ENCODE measurements at places on chromosomes 4 and X.
A peak's percentile ranks its signal among the peaks of the same experiment; 100 is the strongest.

- no peak for DNase-seq
Measured at GRCh38 chr4:186205156-186205555, 13.8 kb downstream of the CYP4V2 start.

GRCh38 chr4:98604723-98605122 lies 53.7 kb downstream of the TSPAN5 start:
- DNase-seq: no peak

GRCh38 chr4:138367942-138368341 lies 125.8 kb upstream of the SLC7A11 start:
- DNase-seq: no peak

- DNase-seq: no peak
Measured at GRCh38 chr4:61505773-61506685, 305.9 kb downstream of the ADGRL3 start.

GRCh38 chr4:78949735-78950134 lies 10.5 kb upstream of the PAQR3 start:
- no peak for DNase-seq

- no peak for DNase-seq
Measured at GRCh38 chr4:121690001-121690400, 6.8 kb downstream of the ANXA5 start.

GRCh38 chr4:82780752-82781231 lies 17.8 kb downstream of the SCD5 start:
- peak; percentile 23 for DNase-seq

- DNase-seq: no peak
Measured at GRCh38 chrX:153161952-153162351, 17.1 kb upstream of the MAGEA1 start.

- DNase-seq: no peak
Measured at GRCh38 chr4:144169211-144169610, 28.7 kb upstream of the GYPA start.

GRCh38 chrX:91435395-91435794 lies 756 bp downstream of the PABPC5 start:
- no peak for DNase-seq

DNA sequence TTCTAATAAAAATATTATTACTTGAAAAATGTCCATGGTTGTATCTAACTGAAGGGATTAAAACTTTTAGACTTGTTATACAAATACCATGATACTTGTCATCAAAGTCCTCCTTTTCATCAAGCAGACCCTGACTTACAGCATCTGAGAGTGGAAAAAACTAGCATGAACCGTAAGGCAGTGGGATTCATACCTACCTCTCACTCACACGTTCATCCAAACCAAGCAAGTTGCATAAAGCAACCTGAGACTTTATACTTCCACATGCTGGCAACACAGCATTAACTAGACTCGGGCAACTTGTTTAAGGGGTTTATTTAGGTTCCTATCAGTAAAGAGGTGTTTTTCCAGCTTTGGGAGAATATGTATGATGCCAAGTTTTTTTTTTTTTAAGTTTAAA lies 22.6 kb upstream of the TLR7 start:
- DNase-seq: no peak

- DNase-seq: no peak
Measured at GRCh38 chr4:88719381-88719780, 21.8 kb upstream of the NAP1L5 start.

DNA sequence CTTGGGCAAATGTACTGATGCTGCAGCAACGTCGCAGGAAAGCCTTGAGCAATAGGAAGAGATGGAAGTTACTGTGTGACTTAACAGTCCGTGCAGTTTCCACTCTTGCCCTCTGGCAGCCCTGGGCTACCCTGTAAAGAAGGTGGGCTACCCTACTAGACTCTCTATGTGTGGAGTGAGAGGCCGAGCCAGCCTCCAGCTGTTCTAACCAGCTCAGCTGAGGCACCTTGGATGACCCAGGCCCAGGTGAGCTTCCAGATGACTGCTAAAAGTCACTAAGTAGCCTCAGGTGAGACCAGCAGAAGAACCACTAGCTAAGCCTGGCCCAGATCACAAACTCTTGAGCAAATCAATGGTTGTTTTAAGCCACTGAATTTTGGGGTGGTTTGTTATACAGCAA lies 34.9 kb upstream of the PPP2R2C start:
- DNase-seq: no peak

GRCh38 chr4:106316773-106317409 lies 541 bp downstream of the AIMP1 start:
- no peak for DNase-seq

DNA sequence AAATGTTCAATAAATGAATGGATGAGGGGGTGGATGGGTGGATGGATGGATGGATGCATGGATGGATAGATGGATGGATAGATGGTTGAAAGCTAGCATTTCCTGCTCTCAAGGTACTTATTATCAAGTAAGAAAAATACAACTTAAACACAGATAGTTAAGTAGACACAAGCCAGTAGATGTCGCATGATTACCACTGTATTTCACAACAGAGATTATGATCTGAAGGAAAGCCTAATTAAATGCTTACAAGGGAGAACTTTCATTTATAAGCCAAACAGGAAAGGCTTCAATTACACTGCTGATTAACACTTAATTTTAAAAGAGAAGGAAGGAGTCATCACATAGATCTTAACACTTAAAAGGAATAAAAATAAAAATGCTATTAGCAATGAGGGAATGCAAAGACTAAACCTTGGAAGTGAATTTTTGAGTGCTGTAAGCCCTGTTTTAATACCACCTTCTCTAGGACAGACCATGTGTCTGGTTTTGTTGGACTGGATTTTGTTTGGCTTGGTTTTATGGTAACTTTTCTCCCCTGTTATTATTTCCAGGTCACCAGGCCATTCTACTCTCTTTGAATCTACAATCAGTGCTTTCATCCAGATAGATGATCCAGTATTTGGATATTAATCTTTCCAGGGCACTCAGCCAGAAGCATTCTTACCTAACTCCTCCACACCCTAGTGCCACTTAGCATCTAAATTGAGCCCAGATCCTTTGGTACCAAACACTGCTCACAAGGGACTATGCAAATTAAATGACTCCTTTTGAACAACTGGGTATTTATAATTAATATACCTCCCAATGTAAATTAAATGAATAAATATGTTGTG lies 75.5 kb upstream of the SLC39A8 start:
- DNase-seq: no peak

DNA sequence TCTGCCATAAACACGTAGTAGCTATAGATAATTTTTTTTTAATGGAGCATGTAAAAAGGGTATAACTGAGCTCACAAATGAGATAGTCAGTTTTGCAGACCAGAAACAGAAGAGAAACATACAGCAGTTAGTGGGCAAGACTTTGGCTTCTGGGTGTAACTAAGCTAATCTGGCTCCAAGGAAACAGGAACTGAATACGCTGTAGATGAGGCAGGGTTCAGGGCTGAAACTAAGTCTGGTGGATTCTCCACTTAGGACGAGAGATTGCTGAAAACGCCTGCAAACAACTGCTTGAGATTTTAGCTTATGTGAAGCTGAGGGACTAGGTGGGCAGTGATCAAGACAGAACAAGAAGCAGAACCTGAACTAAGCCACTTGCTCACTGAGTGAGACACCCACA lies 91.7 kb downstream of the SMIM20 start:
- DNase-seq: no peak

DNA sequence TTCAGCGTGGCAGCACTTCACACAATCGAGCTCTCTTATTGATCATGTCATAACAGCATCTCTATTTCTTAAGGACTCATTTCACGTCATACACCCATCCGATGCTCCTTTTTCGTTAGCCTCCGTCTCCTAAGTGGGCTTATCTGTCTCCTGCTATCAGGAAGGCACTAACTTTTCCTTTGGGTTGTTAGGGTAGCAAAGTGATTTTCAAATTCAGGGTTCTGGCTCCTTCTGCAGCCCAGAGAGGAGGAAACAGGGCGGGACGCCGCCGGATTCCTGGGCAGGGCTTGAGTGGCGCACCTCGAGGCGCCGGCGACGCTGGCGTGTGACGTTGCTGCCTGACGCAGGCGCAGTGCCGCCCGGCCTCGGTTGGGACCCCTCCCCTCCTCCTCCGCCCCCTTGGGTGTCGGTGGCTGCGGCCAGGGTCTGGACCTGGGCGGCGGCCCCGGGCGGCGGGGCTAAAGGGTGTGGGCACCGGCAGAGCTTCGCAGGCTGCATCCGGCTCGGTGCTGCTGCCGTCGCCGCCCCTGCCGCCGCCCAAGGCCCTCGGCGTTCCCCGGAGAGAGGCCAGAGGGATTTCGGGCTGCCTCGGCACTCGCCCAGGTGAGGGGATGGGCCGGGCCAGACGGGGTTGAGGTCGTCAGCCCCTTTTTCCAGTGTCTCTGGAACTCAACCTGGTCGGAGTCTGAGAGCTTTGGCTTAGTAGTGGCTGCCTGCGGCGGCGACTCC lies at the start of gene BLTP1:
TSS of gene BLTP1 (plus strand) at position 350 of the 729 bp plus-strand sequence. CDS start 18,317 bp downstream, outside the sequence.
- peak; percentile 61 for DNase-seq

GRCh38 chrX:150475461-150475860 lies 93.0 kb upstream of the MTM1 start:
- DNase-seq: no peak

GRCh38 chrX:1391707-1392375 lies at the start of gene SLC25A6:
SLC25A6 (minus strand) TSS chrX:1392113; CDS start chrX:1392009, 104 bp downstream.
- DNase-seq: peak; percentile 83

DNA sequence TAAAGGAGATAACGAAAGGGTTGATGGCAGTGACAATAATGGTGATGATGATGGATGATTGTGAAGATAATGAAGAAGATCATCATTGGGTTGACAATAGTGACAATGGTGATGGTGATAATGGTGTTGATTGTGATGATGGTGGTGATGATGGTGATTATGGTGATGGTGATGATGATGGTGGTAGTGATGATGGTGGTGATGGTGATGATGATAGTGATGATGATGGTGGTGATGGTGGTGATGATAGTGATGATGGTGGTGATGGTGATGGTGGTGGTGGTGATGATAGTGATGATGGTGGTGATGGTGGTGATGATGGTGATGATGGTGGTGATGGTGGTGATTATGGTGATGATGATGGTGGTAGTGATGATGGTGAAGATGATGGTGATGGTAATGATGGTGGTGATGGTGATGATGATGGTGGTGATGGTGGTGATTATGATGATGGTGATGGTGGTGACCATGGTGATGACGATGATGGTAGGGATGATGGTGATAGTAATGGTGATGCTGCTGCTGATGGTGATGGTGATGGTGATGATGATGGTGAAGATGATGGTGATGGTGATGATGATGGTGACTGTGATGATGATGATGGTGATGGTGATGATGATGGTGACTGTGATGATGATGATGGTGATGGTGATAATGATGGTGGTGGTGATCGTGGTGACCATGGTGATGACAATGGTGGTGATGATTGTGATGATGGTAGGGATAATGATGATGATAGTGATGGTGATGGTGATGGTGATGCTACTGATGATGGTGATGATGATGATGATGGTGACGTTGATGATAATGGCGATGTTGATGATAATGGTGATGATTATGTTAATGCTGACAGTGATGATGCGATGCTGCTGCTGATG lies 61.6 kb upstream of the NKX1-1 start:
- DNase-seq: no peak

GRCh38 chr4:115293093-115293462 lies 179.7 kb upstream of the NDST4 start:
- DNase-seq: no peak

- DNase-seq: no peak
Measured at GRCh38 chr4:15965325-15965724, 2.4 kb upstream of the FGFBP2 start.

DNA sequence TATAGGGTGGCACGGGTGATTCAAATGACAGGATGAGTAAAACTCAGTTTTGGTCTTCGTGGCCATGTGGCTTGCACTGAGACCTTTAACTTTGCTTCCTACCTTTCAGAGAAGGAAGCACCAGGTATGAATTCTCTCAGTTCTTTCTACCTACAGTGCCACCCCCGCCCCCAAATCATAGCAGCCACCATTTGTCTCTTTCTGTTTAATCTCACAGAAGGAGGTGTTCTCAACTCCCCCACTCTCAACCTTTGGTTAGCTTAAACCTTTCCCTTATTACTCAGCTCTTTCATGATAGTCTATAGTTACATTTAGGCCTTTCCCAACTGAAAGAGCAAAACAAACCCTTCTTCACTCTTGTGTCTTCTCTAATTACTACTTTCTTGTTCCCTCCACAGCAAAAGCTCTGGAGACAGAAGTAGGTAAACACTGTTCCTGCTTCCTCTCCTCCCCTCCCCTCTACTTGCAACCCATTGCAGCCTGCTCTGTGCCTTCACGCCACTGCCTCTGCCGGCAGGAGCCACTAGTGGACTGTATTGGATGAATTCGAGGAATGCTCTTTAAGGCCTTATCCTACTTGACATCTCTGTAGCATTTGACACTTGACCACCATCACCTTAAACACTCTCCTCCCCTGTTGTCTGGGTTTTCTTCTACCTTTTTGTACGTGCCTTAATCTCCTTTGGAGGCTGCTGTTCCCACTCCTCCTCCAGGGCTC lies 123.7 kb downstream of the AFF1 start:
- no peak for DNase-seq

DNA sequence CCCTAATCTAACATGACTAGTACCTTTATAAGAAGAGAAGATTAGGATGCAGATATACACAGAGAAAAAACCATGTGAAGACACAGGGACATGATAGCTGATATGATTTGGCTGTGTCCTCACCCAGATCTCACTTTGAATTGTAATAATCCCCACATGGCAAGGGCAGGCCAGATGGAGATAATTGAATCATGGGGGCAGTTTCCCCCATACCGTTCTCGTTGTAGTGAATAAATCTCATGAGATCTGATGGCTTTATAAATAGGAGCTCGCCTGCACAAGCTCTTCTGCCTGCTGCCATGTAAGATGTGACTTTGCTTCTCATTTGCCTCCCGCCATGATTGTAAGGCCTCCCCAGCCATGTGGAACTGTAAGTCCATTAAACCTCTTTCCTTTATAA lies 364.3 kb downstream of the FBXW7 start:
- DNase-seq: no peak

DNA sequence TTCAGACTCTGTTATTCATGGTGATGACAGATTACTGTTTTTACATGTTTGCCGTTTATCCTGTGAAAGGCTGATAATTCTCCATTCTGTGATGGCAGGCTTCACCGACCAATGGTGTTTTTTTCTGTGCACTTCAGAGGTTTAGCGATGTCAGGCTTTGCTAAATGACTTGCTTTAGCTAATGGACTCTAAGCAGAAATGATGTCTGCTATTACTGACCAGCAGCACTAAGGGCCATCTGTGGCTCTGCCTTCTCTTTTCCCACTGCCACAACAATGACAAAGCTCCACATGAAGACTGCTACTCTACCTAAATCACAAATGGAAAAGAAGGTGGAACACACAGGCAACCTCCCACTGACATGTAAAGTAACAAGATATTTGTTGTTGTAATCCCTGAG lies 68.4 kb upstream of the ALB start:
- DNase-seq: no peak

- no peak for DNase-seq
Measured at GRCh38 chr4:851701-852430, 25.9 kb upstream of the CPLX1 start.

GRCh38 chrX:110280954-110281353 lies 36.9 kb downstream of the AMMECR1 start:
- no peak for DNase-seq

GRCh38 chr4:73870768-73871167 lies 1.6 kb downstream of the CXCL1 start:
- DNase-seq: no peak

All from HuH-7.5 (cell line).